ENCODE measurements at places on chromosomes 1 and 21.

- DNase-seq: no peak
Measured at GRCh38 chr1:223355699-223356098, 8.3 kb downstream of the SUSD4 start.

DNA sequence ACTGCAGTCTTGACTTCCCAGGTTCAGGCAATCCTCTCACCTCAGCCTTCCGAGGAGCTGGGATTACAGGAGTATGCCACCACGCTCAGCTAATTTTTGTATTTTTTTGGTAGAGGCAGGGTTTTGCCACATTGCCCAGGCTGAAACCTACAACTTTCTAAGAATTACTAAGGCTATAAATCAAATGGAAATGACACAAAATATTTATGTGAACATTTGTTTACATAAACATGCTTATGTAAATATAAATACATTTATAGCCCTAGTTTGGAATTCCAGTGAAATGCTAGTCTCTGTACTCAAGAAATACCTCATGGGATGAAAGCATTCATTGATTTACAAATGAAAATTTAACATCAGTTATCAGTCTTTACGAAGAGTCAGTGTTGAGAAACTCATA lies 47.8 kb downstream of the NVL start:
- DNase-seq: no peak

DNA sequence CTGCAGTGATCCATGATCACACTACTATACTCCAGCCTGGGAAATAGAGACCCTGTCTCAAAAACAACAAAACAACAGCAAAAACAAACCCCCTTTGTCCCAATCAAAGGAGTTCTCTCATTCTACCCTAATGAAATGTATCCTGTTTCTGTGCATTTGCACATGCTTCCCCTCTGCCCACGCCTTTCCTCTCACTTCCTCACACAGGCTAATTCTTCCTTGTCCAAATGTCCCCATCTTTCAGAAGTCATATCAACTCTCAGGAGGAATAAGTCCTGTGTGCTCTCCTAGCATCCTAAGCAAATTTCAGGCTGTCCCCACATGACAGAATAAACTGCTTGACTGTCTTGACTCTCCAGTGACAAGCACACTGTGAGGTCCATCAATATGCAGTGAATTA lies 8.1 kb upstream of the ATP1B1 start:
- DNase-seq: no peak

DNA sequence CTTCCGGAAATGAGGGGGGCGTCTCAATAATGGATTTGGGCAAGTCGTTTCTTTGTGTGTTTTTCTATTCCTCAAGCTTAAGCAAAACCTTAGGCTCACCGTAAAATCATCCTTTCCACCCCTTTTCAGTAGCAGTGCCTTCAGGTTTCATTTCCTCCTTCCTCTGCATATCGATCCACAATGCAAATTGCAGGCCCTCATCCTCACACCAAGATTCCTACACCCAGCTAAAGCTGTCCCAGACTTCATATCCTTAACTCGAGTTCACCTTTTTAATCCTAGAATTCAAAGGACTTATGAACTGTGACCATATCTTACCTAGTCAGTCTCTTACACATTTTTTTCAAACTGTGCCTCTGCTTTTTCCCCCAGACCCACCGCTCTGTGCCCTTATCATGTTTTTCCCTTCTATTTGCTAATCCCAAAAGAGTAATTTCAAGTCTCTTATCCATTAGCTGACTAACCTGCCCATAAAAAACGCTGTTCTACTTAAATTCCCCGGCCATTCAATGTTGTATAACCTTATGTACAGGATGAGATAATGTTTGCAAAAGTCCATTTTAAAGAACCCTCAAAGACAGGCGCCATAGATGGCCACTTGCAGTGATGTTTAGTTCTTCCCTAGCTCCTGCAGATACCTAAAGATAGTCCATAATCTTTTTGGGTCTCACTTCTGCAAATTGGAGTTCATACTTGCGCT lies 1.5 kb downstream of the AKIRIN1 start:
- no peak for DNase-seq

GRCh38 chr1:22611530-22611947 lies 24.9 kb upstream of the C1QA start:
- DNase-seq: no peak

DNA sequence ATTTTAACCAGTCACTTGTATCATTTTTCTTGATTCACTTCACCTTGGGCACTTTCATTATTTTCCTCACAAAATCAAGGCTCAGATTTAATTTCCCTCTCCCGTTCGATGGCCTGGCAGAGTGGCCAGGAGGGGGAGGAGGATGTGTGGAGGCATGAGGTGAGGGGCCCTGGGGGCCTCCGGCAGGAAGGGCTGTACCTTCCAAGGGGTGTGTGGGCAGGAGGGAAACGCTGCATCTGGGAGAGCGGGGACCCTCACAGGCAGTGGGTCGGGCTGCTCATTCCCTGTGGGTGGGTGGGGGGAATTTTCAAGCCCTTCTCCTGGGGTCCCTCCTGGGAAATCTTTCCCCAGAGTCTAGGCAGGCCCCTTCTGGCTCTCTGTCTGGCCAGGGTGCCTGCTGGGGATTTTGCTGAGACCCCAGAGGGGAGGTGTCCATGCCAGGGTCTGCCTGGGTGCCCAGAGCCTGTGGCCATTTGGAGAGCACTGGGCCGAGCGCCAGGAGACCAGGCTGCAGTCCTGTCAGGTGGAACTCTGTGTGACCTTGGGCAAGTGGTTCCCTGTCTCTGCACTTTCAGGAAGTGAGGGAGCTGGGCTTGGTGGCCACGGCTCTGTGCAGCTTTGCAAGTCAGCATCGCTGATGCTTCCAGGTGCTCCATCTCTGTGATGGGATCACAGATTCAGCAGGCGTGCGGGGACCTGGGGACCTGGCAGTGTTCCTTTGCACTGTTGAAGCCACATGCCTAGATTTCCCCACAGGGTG lies 81.9 kb upstream of the C1orf174 start:
- no peak for DNase-seq

DNA sequence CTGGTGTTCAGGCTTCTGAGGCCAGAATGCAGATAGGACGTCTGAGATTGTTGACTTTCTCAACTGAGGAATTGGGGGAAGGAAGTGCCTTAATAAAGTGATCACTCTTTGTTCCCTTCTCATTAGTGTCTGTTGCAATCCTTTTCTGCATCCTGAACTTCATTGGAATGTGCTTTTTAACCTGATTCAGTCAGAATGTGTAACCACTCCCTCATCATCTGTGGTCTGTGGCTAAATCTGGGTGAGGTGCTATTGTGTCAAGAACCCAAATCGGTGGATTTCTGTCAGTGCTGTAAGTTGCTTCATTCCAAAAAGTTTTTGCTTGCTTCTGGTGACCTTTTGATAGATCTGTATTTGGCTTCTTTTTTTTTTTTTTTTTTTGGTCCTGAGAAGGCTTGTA lies 38.2 kb downstream of the ARID1A start:
- no peak for DNase-seq

- DNase-seq: peak; percentile 49
Measured at GRCh38 chr1:207619871-207620542, 24.9 kb upstream of the CR1L start.

- DNase-seq: no peak
Measured at GRCh38 chr21:38037416-38037815, 121.2 kb upstream of the KCNJ6 start.

All from NCI-H2081 treated with DMSO at 0.1 percent for 48 hours (cell line).